HAP-1 (cell line): ENCODE measurements at places on chromosomes 11 and 22.
A peak's percentile ranks its signal among the peaks of the same experiment; 100 is the strongest.

GRCh38 chr11:22786475-22786874, 43.1 kb downstream of the SVIP start:
- no peak for DNase-seq

- no peak for DNase-seq
These were observed 50.6 kb downstream of the KCNJ4 start for GRCh38 chr22:38404419-38404818.

DNA sequence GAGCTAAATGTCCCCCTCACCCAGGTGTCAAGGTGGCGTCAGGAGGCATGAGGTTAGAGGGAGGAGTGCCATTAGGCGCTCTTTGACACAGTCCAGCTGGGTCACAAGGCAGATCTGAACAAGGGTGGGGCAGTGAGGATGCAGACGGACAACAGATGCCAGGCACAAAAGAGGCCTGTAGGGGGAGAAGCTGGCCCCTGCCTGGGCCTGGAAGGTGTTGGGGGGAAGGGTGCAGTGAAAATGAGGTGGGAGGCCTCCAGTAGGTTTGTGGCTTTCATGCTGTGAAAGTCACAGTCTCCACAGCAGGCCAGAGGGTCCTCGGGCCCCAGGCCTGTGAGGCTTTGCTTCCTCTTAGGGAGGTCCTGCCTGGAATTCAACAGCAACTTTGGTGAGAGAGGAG, 85.0 kb upstream of the PLET1 start:
- peak; percentile 16 for DNase-seq

GRCh38 chr22:42679691-42680090, 30.5 kb upstream of the CYB5R3 start:
- no peak for DNase-seq

GRCh38 chr11:119094816-119095065, 6.9 kb downstream of the DPAGT1 start:
- peak; percentile 68 for DNase-seq

- no peak for DNase-seq
These were observed 22.3 kb downstream of the DHCR7 start for GRCh38 chr11:71425860-71426259.

DNA sequence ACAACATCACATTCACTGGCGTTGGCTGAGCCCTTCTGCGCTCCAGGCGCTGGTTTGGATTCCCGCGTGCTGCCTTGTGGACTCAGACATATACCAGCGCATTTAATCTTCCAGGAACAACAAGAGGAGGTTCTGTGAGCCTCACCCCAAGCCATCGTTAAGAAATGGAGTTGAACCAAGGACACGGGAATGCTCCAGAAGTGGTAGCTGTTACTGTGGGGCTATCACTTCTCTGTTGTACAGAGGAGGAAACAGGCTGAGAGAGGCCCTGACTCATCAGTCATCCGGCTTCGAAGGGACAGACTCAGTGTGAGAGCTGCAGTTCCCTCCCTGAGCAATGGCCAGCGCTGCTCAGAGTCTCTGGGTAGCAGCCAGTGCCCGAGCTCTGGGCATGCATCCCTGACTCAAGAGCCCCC, 291.3 kb downstream of the TBC1D22A start:
- DNase-seq = no peak

DNA sequence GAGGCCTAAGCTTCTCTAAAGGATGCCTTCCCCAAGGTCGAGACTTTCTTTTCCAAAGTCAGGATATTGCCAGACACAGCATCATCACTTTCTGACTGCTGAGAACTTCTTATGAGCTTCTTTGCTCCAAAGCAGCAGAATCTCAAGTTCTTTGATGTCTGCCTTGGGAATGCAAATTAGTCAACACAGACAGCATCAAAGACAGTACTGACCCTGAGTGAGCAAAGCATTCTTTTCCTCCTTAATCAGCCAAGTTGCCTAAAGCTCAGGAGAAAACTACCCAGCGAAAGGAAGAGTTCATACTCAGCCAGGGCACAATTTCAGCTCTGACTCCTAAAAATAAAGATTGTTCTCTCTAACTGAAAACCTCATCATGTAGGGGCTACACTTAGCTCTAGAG, 98.0 kb downstream of the SLC36A4 start:
- DNase-seq = no peak

GRCh38 chr11:47253660-47254059, 4.1 kb upstream of the NR1H3 start:
- DNase-seq = no peak

DNA sequence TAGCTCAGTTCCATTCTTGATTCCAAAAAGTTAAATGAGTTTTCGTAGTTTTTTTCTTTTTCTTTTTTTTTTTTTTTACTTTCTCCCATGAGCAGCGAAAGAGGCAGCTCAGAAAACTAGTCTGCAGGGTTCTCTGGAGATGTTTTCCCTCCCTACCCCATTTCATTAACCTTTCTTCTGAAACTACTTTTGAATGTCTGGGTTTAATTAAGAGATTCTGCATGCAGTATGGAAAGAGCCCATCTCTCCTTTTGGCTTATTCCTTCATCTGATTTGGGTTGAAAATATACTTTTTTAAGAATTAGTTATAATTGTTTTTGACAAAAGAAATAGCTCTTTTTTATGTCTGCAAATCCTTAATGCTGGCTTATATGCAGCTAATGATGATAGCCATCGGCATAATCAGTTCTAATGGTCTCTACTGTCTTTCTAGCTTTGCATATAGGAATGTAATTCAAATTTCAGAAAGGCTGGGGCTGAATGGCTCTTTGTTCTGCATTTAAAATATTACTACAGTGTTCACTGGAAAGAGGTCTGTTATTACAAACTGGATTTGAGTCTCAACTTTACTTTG, 265.3 kb downstream of the FAT3 start:
- no peak for DNase-seq

DNA sequence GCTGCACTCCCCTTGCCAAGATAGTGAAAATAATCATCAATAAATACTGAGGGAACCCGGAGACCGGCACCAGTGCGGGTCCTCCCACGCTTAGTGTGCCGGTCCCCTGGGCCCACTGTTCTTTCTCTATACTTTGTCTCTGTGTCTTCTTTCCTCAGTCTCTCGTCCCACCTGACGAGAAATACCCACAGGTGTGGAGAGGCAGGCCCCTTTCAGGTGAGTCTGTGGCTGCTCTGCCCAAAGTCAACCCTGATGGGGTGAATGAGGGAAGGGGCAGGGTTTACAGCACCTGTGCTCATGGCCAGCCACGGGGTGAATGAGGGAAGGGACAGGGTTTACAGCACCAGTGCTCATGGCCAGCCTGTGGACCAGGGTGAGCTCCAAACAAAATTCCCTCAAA, 4.7 kb downstream of the BET1L start:
- no peak for DNase-seq

DNA sequence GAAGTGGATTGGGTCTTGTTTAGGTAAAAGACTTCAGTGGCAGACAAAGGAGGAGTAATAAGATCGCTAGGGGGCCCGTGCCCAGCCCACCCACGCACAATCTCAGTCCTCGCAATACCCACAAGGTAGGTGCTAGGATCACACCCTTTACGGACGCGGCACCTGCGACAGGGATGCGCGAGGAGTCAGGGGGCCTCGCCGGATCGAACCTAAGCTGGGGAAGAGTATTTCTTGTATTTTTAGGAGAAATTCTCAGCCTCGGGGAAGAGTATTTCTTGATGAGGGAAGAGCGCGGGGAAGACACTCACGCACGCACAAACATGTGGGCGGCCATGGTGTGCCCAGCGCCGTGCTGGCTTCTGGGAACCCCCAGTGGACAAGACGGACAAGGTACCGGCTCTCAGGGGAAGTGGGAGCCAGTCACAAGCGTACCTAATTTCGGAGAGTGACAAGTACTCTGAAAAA, 745 bp upstream of the FAM118A start:
- DNase-seq = no peak

- DNase-seq = no peak
These were observed 33.7 kb downstream of the APLP2 start for GRCh38 chr11:130103296-130103814.
